ENCODE measurements at places on chromosomes 2 and 18.

DNA sequence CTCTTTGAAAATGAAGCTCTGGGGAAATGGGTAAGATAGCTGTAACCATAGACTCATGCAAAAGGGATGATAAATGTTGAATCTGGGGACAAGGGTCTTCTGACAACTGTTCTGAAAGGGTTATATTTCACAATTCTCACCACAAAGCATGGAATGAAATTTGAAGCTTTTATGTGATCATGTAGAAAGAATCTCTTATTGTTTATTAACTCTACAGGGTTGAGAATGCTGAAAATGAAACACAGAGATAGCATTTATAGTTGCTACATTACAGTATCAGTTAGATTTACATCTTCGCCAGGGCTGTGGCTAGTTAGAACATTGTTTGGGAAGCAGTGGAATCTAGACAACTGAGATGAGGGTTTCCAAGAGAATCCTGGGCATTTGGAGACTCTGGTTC is 97.4 kb upstream of the LHCGR start:
- no peak for DNase-seq

- no peak for DNase-seq
These were observed 807.3 kb downstream of the NR4A2 start for GRCh38 chr2:155525199-155525598.

- no peak for DNase-seq
These were observed 2.8 kb upstream of the GYPC start for GRCh38 chr2:126653109-126653508.

DNA sequence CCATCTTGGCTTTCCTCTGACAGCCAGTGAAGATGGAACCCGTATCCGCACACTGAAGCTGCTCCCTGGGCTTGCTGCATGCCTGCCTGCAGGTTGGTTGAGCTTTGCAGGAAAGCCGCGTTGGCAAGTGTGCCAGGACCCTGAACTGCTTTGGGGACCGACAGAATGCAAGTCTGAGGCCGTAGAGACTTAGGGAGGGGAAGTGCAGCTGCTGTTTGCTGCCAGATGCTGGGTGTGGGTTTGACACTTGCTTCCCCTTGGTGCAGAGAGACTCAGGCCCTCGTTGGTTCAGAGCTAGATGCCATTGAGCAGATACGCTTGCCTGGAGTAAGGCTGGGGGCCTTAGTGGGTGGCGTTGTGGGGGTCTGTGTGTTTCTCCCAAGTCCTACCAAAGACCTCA is 13.1 kb upstream of the PHLPP1 start:
- no peak for DNase-seq

GRCh38 chr2:136023416-136023815 is 38.0 kb upstream of the DARS1 start:
- DNase-seq: no peak

DNA sequence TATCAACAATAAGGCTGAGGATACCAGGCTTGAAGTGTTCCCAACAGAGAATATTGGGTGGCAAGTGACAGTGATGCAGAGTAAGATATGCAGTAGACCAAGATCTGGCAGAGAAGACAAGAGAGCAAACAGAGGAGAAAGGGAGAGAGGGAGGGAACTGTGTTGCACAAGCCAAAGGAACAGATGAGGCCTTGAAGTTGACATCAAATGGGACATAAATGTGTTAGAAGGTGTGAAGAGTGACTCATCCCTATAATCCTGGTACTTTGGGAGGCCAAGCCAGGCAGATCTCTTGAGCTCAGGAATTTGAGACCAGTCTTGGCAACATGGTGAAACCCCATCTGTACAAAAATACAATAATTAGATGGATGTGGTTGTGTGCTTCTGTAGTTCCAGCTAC is 342.9 kb downstream of the PARD3B start:
- no peak for DNase-seq
